Activated T-helper 1 cell treated with anti-CD3 and anti-CD28 coated beads, Interleukin-2, amount 50 U/mL, for 16 hours (primary cell): ENCODE measurements at places on chromosomes 16 and 17.

- DNase-seq, result no peak
These were observed 55.0 kb downstream of the VAT1L start for GRCh38 chr16:77843405-77843804.

GRCh38 chr17:9120471-9120870 lies 99.2 kb downstream of the NTN1 start:
- DNase-seq, result no peak

- DNase-seq, result no peak
These were observed 885.4 kb upstream of the EEF2KMT start for GRCh38 chr16:5982979-5983378.

DNA sequence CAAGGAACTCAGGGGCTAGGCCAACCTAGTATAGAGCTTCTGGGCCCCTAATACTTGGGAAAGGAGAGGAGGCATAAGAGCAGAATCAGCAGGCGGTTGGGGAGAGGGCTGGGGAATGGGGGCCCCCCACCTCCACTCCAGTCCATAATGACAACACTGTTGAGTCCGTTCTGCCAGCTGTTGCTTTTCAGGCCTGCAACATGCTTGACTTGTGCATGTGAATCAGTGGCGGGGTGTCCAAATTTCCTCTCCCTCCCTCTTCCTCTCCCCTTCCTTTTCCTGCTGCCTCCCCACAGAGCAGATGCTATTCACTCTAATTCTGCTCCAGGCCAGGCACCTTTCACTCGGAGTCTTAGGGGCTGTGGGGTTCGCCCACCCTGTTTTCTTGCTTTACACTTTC lies 31.7 kb downstream of the SGSM2 start:
- DNase-seq, result no peak
